Hematopoietic multipotent progenitor cell (in vitro differentiated cells): ENCODE measurements at places on chromosomes 16 and 17. TPM values are rescaled to one million over a fixed set of nuclear protein-coding genes. Genes with fewer than 3 reads are reported as not detected.

DNA sequence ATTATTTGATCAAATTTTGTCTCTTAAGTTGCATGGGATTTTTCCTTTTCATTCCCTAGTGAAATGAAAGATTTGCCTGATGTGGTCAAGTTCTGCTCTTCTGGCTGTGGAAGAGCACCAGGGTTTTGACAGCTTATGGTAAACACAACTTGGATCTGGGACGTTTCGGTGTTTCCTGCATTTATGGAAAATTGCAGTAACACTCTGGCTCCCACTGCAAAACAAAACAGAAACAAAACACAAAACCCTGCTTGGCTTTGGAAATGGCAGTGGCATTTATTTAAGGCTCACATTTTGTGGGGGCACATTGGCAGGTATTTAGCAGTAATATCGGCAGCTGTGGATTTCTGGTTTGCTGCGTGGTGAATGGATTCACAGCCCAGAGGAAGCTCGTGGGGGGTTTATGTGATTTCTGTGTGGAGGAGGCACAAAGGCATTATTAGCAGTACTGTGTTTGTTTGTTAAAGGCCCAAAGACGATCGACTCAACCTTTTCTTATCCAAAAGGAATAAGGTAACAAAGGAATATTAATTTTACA is 377.8 kb downstream of the SNX29 start:
- no peak for DNase-seq

GRCh38 chr17:65885541-65886312 is 306.2 kb downstream of the CEP112 start:
- no peak for DNase-seq

DNA sequence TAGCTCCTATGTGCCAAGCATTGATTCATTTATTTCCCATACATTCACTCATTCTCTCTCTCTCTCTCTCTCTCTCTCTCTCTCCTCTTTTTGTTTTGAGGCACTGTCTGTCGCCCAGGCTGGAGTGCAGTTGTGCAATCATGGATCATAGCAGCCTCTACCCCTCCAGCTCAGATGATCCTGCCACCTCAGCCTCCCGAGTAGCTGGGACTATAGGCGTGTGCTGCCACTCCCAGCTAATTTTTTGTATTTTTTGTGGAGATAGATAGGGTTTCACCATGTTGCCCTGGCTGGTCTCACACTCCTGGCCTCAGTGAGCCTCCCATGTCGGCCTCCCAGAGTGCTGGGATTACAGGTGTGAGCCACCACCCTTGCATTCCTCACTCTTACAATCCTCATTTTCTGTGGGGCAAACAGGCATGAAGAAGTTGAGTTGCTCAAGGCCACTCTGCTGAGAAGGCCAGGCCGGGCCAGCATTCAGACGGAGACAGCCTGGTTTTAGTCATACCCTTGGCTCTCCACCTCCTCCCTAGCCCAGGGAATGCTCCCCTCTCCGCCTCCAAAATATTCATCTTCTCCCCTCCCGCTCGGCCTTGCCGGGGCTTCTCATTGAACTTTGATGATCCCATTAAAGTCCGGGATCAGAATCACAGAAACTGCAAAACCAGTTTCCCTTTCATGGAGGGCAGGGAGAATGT is 765 bp upstream of the PRM2 start:
- DNase-seq, result no peak

DNA sequence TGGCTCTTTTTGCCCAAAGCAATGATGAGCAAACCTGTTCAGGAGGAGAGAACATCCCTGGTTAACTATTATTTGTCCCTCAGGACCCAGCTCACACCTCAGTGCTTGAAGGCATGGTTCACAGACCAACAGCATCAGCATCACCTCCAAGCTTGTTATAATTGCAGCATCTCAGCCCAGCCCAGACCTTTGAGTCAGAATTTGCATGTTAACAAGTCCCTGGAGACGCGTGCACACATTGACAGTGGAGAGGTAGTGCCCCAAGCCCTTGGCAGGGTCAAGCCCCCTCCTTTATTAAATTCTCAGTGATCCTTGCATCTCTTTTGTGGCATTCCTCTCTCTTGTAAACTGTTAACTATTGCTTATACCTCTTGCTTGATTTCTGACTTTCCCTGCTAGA is 488.6 kb downstream of the HAPSTR1 start:
- DNase-seq, result no peak

GRCh38 chr16:19861133-19861532 is 23.5 kb downstream of the GPRC5B start:
- no peak for DNase-seq

DNA sequence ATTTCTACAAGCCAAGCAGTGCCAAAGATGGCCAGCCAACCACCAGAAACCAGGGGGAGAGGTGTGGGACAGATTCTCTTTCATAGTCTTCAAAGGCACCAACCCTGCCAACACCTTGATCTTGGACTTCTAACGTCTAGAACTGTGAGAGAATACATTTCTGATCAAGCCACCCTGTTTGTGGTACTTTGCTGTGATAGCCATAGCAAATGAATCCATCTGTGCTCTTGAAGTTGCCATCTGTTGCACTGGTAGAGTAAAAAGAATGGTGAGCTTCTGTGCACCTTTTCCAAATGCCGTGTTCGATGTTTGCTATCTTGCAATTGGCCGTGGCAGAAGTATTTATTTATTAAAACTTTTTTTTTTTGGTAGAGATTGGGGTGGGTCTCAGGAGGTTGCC is 16.7 kb upstream of the ADGRG1 start:
- DNase-seq, result no peak

DNA sequence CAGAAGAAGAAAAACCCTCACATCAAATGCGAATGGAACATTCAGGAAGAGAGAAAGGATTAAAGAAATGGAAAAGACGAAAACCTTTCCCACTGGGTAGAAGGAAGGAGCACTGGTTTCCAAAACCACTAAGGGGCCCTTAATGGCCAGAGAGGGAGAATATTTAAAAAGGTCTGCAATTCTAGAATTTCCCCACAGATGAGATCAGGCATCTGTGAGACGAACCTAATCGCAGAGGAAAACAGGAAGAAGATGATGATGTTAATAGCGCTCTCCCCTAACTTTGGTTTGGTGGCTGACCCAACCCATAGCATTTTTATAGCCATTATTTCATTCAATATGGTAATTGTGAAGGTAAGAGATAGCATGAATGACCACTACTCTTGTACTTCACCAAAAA is 32.8 kb downstream of the XYLT1 start:
- DNase-seq, result no peak

DNA sequence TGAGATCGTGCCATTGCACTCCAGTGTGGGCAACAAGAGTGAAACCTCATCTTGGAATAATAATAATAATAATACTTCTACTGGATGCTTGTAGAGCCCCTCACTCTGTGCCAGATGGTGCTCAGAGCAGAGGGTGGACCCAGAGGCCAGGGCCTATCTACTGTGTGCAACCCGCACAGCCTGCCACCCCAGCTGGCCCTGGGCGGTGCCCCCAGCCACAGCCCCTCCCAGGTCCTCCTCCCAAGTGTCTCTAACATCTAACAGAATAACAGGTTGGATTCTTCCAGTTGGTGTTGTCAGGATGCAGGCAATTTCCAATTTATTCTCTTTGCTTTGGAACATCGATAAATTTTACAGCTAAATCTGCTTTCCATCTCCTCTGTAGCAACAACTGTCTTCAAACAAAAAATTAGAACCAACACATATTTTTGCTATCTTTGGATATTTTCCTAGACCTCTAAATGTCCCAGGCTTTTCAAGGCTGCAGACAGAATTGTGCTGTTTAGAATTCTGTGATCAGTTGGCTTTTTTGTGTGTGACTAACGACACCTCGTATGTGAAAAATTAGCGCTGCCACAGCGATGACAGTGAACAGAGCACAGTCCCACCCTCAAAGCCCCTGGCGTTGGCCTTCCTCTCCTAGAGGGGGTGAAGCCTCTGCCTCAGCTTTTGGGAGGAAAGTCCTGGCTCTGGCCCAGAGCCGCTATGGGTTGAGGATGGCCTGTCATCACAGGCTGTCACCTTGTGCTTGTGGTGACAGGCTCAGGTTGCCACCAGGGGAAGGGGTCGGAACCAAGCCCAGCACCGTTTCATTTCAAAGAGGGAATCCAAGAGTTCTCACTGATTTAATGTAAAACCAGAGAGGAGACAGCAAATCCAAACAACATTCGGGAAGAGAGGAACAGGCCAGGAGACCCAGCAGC is 7.6 kb upstream of the EVPL start:
- no peak for DNase-seq

DNA sequence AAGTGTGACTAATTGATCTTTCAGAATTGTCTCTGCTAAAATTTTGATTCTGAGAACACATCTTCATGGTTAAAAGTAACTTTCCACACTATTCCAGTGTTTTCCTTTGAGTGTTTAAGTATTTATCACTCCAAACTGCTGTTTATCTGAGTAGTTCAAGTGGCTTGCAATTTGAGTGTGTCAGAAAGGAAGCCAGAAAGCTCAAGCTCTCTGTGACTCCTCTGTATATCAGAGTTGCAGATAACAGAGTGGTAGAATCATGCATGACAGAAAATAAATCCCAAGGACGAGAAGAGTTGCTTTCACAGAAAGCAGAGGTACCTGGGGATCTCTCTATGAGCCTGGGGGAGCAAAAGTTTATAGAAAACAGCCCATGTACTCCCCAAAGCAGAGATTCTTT is 130.0 kb downstream of the CYB561 start:
- no peak for DNase-seq

GRCh38 chr17:19274893-19275292 is 37.7 kb downstream of the EPN2 start:
- no peak for DNase-seq

DNA sequence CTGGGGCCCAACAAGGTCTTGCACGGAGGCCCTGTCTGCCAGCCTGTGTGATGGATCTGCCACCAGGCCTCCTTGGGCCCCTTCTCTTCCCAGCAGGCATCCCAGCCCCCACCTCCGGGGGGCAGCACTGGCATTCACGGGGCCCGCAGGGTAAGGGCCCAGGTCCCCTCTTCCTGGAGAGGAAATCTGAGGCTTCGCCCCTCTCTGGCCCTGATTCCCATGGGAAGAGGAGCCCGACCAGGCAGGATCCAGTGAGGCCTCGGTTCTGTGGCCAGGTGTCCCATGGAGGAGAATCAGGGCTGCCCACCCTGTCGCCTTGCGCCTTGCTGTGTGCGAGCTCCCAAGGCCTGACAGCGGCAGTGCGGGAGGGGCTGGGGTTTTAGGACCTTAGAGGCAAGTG is 48.4 kb downstream of the PDPK1 start:
- no peak for DNase-seq

- no peak for DNase-seq
These were observed 18.0 kb downstream of the TNRC6A start for GRCh38 chr16:24747441-24747840.

- no peak for DNase-seq
These were observed 30.3 kb upstream of the RPH3AL start for GRCh38 chr17:382644-383533.

- no peak for DNase-seq
These were observed 11.6 kb downstream of the AQP8 start for GRCh38 chr16:25228372-25228771.

- DNase-seq, result no peak
These were observed 33.2 kb downstream of the METTL16 start for GRCh38 chr17:2478458-2478857.

DNA sequence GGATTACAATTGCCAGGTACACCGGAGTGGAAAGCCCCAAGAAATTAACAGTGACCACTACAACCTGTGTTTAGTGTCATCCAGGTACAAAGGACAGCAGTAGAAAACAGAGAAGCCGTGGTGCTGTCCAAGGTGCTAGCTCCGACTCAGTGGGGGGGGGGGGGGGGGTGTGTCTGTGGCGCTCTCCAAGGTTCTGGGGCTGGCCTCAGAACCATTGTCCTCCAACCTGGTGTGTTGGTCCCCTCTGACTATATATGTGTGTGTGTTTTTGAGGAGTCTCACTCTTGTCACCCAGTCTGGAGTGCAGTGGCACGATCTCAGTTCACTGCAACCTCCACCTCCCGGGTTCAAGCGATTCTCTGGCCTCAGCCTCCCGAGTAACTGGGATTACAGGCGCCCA is 5.8 kb upstream of the ZNF23 start:
- DNase-seq, result peak; percentile 63

DNA sequence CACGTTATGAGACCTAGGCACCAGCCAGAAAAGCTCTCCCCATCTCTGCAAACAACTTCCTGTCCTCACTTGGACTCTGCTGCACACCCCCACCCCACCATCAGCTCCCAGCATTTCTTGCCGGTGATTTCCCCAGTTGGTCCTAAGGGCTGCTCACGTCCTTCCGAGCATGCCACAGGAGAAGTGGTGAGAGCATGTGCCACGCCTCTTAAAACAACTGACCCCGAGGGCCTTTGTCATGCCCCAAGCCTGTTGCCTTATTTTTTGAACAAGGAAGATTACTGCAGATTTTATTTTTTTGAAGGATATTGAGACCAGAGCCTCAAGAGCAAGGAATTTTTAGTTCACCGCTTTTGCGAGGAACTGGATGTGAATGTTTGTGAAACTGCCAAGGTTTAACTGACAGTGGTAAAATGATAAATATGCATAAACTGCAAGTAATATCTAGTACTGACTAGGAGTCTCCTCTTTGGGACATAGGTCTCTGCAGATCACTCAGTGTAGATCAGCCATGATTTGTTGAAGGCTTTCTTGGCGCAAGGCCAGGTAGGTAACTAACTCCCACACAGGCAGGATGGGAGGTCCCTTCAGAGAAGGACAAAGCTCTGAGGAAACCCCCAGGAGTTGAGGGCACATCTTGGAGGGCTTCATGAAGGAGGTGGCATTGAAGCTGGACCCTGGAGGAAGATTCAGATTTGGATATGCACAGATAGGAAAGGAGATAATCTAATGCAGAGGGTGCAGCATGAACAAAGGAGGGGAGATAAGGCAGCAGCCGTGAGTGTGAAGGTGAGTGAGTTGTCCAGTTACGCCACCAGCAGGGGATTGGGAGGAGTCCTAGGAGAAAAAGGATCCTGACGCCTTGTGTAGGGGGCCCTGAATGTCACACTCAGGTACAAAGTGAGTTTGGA is 44.7 kb downstream of the TMEM132E start:
- no peak for DNase-seq

DNA sequence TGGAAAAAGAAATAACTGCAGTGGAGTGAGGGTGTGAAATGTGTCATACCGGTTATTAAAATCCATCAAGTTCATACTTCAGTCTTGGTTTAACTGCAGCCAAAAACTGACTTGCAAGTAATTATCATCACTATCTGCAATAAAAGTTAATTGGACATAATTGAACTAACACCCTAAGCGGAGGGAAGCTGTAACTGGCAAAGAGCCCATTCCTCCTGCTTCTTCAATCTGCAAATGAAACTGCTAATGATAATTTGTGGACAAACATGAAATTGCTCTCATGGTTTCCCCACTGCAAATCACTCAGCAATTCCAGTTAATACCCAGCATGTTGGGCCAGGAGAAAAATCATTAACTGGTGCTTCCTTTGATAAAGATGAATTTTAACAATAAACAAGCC is 46.5 kb downstream of the FAM222B start:
- no peak for DNase-seq

- no peak for DNase-seq
These were observed 73.0 kb upstream of the CNTNAP4 start for GRCh38 chr16:76204249-76204648.

PRKCB gene
- 71.6 TPM for total RNA-seq

ST6GALNAC1 gene
- 1.6 TPM for total RNA-seq

CRYM gene
- total RNA-seq, result 7.8 TPM

SCGB1C2 gene
- total RNA-seq, result not detected

CD300LF gene
- total RNA-seq, result 25.3 TPM

TERB1 gene
- not detected for total RNA-seq

TEKT3 gene
- total RNA-seq, result not detected

TBC1D3K gene
- total RNA-seq, result not detected

HSPB9 gene
- total RNA-seq, result not detected

CNTD1 gene
- total RNA-seq, result under 0.01 TPM

MYL11 gene
- 9.2 TPM for total RNA-seq

SKAP1 gene
- total RNA-seq, result 4.8 TPM
